Renal pelvis (tissue), 12 donors: ENCODE measurements at places on chromosomes 2 and 18. TPM values are rescaled to one million over a fixed set of nuclear protein-coding genes. Genes with fewer than 3 reads are reported as not detected.

Gene NXPH2
- polyA plus RNA-seq = 4.7 TPM

Gene ZNF2
- 8.6 TPM for polyA plus RNA-seq

Gene FEV
- polyA plus RNA-seq = 0.17 TPM

DNA sequence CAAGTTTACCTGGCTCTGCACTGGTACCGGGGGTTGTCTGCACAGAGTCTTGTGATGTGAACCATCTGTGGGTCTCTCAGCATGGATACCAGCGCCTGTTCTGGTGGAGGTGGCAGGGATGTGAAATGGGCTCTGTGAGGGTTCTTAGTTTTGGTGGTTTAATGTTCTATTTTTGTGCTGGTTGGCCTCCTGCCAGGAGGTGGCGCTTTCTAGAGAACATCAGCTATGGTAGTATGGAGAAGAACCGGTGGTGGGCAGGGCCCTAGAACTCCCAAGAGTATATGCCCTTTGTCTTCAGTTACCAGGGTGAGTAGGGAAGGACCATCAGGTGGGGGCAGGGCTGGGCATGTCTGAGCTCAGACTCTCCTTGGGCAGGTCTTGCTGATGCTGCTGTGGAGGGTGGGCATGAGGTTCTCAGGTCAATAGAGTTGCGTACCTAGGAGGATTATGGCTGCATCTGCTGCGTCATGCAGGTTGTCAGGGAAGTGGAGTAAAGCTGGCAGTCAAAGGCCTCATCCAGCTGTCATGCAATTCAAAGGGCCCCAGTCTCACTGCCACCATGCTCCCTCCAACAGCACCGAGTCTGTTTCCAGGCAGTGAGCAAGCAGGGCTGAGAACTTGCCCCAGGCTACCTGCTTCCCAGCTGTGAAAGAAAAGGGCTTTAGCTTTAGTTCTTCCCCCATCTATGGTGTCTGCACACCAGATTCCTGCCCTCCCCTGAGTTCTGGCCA is 278.0 kb downstream of the METTL4 start:
- no peak for DNase-seq

GRCh38 chr18:49399003-49399402 is 61.4 kb downstream of the DYM start:
- DNase-seq = no peak

- peak; percentile 48 for DNase-seq
Observed at GRCh38 chr2:96408616-96409015, 73.0 kb downstream of the NCAPH start.

- no peak for DNase-seq
Observed at GRCh38 chr2:185859506-185859905, 120.9 kb downstream of the FSIP2 start.
